Lung microvascular endothelial cell (primary cell): ENCODE measurements at places on chromosomes 7 and 10. TPM values are rescaled to one million over a fixed set of nuclear protein-coding genes. Genes with fewer than 3 reads are reported as not detected.

SLC26A4 gene
- total RNA-seq: 6.5 and 9.8 TPM in 2 replicates

GRCh38 chr7:44765579-44766415, 17.1 kb downstream of the ZMIZ2 start:
- no peak for DNase-seq

- DNase-seq: no peak
These were observed 16.8 kb downstream of the VWC2 start for GRCh38 chr7:49790209-49790608.

DNA sequence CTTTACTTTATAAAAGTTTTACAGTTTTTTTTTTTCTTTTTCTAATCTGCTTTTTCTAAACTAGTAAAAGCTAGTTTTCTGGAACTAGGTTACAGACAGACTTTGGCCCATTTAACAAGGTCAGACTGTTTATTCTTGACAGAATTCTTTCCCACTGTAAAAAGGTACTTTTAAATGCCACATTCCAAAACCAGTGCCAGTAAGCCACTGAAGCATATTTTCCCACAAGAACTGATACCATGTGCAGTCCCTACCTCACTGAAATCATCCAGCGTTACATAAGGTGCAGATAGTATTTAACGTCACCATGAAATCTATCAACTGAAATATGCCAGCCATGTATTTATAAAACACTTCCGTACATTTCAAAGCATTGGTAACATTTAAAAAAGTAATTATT, 121.6 kb downstream of the CDK6 start:
- no peak for DNase-seq

DNA sequence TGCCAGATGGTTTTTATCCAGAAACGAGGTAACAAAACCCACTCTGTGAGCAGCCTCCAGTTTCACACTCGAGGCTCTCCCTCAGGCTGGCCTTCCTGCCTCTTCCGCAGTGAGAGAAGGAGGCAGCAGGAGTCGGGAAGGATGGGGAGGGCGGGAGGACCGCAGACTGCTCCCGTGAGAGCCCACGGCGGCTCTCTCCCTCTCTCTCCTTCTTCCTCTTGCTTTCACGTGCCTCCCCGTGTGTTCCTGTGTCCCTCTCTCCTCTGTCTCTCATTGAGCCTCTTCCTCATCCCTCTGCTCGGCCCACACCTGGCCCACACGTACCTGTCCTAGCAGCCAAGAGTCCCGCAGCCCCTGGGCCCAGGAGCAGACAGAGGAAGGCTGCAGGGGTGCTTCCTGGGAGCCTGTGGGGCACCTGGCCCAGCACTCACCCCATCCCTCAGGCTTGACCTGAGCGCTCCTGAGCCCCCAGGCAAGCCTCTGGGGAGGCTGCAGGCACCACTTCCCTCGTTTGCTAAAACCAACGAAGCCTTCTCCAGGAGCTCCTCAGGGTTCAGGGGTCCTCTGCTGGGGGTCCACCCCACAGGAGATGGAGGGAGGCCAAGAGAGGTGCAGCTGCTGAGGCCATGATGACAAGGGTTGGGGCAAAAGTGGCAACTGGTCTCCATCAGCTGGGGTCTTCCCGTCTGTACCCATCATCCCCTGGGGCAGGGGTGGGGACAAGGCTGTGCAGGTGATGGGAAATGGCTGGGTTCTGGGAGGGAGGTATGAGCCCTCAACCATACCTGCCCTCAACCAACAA, 13.6 kb downstream of the SPOCK2 start:
- no peak for DNase-seq

- no peak for DNase-seq
These were observed 256.9 kb upstream of the FZD1 start for GRCh38 chr7:91007371-91007770.

DNA sequence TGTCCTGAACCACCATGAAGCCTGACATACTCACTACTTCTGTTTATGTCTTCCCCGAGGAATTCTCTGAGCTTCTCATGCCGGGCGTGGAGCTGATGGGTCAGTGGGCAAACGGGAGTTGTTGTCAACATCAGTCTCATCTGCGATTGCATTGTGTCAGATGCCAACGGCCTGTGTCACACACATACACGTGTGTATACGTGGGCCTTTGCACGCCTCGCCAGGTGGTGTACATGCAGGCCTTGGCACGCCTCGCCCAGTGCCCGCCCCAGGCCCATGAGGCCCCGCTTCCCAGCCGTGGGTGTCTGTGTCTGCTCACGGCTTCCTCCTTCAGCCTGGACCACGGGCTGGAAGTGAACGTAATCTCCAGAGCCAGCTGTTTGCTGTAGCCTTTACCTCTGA, 7.5 kb upstream of the CSGALNACT2 start:
- no peak for DNase-seq

DNA sequence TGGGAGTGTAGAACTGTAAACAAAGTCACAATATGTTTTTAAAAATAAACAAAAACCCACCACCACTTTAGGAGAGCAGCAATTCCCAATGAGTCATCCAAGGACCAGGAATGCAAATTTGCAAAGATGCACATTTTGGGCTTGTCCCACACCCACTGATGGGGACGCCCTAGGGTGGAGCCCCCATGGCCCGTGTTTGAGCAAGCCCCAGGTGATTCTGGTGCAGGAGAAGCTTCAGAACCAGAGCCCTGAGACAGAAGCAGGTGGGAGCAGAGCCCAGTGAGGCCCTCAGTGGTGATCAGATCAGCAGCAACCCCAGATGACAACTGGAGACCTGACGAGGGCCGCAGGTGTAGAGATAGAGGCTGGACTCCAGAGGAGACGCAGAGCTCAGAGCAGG, 55.1 kb upstream of the PFKP start:
- no peak for DNase-seq

DNA sequence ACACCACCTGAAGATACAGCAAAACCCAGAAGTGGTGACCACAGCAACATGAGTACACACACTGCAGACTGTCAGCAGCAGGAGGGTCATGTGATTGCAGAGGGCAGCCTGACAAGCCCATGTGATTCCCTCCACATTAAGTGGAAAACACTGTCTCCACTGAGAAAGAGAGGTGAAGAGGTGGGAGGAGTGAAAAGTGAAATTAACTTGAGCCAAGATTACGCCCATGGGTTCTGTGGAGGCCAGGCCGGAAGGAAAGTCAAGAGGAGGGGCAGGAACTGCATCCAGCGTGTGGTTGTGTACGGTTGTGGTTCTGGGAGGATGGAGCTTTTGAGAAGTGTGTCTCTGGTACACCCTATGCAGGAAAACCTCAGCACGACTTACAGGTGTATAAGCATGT, 138.5 kb downstream of the PLXNA4 start:
- peak; percentile 63 for DNase-seq
